ENCODE measurements at places on chromosomes 7 and 10.
A peak's percentile ranks its signal among the peaks of the same experiment; 100 is the strongest.

DNA sequence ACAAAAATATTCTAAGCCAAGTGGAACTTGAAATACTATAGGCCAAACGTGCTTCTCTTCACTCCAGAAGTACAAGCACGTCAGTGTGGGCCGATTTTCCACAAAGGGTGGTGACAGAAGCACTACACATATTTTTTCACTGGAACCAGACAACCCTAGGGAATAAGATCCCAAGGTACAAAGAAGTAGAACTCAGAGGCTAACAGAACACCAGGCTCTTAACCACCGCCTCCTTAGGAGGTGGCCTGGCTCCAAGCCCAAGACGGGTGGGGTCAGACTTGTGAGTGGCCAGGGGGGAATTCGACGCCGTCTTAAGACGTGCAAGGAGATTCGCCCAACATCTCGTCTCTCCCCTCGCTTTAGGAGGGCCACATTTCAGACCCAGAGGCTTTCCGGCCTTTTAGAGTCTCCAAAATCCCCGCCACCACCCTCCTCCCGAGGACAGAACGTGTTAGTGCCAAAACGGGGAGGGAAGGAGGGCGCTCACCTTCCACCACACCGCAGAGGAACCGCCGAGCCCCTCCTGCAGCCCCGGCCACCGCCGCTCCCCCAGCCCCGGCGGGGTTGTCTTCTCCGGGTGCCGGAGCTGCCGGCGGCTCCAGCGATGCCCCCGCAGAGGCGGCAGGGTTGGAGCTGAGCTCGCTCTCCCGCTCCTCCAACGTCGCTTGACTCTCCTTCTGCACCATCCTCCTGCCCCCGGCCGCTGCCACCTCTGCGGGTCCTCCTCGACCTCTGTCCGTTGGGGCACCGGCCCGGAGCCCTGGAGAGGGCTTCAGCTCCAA lies 716 bp downstream of the OGA start:
- DNase-seq = no peak

- no peak for DNase-seq
Observed at GRCh38 chr7:81002421-81002820, 83.6 kb upstream of the SEMA3C start.

- no peak for DNase-seq
Observed at GRCh38 chr7:13282377-13282980, 595.0 kb downstream of the ARL4A start.

DNA sequence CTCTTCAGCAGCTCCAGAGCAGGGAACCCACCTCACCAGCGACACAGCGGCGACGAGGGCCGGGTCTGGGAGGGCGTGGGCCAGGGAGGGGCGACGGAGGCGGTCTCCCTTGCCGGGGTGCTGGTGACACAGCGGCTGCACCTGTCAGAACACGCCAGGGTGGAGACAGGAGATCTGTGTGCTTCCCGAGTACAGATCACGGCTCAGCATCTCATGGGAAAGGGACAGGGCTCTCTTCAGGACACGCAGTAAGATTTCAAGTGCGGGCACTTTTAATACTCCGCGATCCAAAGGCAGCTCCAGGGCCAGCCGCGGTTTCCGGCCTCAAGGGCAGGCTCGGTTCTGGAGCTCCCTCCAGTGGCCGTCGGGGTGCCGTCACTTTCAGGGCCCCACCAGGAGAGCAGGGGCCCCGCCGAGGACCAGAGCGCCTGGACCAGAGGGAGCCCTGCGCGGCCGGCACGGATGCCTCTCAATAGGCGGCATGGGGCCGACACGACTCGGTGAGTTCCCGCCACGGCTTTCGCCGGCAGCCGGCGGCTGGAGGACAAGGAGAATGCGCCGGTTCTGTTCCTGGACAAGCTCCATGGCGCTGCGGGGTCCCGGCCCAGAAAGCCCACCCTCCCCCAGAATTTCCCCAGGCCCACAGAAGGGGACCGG lies 21.4 kb downstream of the GPR146 start:
- DNase-seq = peak; percentile 77
